ENCODE measurements at places on chromosomes 7 and 10.

- DNase-seq, result no peak
Measured at GRCh38 chr7:70016044-70016770, 417.9 kb downstream of the AUTS2 start.

DNA sequence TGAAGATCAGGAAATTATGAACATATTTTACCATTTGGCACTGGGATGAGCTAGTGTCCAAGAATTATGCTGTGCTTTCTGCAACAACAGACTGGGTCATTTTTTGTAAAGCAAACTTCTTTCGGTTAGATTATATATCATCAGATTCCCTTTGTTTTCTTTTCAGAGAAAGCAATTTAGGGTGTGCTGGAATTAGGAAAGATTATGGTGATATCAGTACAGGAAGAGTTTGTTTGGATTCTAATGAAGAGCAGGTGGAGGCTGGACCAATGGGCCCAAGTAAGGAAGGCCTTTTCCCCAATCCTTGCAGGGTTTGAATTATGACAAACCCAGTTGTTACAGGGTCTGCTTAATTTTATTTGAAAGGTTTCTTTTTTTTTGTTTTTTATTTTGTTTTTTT is 1092.8 kb downstream of the KCNMA1 start:
- DNase-seq, result no peak

DNA sequence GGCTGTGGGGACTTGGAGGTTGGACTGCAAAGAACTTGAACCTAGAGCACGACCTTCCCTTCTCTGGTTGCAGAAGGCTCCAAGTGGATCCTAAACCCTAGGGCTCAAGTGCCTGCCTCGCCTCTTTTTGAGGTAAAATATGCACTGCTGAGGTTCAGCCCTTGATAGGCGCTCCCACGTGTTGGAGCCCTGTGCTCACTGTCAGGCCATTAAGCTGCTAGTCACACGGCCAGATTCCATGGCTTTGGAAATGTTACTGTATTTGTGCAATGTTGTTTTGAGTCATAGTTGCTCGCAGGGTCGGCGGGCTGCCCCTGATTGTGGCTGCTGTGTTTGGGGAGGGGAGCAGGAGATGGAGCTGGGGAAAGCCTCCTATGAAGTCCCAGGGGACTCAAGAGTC is 39.8 kb upstream of the PCBD1 start:
- no peak for DNase-seq

DNA sequence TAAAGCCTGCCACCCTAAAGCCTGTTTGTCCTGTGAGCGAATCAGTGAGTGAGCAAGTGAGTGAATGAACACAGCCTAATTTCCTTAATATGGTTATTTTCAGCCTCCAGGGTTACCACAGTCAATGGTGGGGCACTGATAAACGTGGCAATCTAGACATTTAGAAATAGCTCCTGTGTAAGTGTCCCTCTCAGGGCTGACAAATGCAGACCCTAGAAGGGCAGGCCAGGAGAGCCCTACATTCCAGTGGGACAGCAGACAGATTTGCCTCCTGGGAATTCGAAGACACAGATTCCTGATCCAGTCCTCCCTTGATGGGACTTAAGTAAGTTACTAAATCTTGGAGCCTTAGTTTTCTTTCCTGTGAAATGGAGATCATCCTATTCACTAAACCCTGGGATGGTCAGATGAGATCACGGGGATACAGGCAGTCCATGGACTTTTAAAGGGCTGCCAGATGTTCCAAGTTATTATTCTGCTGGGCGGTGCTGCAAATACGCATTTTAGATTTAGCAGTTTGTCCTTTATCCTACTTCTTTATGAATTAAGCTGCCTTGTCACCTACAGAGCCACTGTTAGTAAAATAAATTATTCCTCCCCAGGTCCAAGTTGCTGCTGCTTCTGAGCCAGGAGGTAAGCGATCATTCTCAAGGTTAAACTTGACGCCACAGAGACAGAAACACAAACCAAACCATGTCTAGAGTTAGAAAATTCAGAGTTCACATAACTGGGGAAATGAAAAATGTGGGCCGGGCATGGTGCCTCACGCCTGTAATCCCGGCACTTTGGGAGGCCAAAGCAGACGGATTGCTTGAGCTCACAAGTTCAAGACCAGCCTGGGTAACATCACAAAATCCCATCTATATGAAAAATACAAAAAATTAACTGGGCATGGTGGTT is 54.8 kb upstream of the TM9SF3 start:
- no peak for DNase-seq

DNA sequence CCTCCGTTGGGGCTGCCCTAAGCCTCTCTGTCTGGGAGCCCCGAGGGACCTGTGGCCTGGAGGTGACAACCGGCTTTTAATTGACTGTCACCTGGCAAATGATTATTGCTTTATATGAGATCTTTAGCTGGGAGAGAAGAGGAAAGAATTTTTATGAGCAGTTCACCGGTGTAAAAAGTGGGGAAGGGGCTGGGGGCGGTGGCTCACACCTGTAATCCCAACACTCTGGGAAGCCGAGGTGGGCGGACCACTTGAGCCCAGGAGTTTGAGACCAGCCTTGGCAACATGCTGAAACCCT is 2.6 kb upstream of the COX19 start:
- DNase-seq, result no peak

GRCh38 chr7:115548756-115549155 is 481.8 kb downstream of the TFEC start:
- no peak for DNase-seq

DNA sequence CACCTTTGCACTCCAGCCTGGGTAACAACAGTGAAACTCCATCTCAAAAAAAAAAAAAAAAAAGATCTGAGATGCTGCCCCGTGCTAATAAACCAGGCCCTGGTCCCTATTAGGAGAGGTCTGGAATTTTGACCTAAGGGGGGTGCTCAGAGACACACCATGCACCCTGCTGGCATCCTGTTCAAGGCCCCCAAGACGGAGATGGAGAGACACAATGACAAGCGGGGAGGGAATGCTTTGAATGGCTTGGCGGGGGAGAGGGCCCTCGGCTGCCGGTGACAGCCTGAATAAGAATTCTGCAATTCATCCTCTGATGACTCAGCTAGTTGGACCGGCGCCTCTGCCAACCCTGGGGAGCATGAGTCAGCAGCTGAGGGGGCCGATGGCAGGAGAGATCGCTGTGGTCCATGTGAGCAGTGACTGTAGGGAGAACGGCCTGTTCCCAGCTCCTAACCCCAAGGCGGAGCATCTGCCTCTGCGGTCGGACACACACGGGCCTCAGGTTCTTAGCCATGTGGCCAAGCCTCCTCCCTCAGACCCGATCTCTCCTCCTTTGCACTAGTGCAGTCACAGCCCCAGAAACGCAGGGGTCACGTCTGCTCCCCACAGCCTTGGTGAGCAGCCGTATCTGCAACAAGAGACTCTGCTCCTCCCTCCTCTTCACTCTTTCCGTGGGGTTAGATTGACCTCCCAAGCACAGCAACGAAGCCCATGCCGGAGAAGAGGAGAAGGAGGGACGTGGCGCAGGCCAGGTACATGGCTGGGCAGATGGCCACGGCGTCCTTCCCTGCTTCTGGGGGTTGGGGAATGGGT is 14.9 kb downstream of the TRIM56 start:
- peak; percentile 78 for DNase-seq

DNA sequence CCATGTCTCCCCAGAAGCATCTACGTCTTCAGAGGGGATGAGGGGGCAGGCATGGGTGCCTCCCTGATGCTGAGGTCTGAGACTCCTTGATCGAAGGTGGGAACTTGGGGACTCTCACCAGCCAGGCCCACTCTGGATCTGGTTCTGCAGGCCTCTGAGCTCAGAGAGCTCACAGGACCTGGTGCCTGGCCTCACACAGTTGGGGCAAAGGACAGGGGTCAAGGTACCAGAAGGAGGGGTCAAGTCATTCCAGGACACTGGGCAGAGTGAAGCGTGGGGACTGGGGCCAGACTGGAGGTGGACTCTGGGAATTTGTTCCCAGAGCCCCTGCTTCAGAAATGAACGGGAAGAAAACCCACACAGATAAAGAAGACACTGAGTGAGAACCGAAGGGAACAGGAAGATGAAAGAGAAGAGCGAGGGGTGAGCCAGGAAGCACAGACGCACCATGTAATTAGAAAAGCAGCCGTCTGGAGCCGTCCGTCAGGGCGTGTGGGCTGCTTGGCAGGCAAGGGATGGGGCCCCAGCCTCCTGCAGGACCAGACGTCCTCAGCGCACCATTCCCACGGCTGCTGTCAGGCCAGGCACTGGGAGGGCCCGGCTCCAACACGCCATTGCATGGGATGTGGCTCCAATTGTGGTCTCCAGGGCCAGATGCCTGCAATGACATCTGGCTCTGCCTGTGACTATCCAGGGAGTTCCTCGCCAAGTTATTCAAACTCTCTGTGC is 47.7 kb downstream of the ZCCHC24 start:
- no peak for DNase-seq

DNA sequence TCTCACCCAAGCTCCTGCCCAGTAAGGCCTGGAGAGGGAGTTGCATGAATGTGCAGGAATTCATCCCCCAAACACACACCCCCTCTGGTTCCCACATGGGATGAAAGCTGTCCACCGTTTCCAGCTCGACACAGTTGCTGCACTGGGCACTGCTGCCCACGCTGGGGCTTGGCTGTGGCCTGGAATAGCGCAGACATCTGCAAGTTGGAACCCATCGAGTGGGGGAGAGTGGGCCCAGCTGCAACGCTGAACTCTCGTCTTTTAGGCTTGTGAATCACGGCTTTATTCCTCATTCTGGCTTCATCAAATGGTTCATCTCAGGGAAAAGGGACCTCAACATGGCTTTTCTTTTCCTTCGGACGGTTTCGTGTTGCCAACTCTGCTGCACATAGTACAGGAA is 264.7 kb downstream of the DNAJB6 start:
- no peak for DNase-seq

GRCh38 chr7:81207801-81208200 is 288.9 kb upstream of the SEMA3C start:
- no peak for DNase-seq

DNA sequence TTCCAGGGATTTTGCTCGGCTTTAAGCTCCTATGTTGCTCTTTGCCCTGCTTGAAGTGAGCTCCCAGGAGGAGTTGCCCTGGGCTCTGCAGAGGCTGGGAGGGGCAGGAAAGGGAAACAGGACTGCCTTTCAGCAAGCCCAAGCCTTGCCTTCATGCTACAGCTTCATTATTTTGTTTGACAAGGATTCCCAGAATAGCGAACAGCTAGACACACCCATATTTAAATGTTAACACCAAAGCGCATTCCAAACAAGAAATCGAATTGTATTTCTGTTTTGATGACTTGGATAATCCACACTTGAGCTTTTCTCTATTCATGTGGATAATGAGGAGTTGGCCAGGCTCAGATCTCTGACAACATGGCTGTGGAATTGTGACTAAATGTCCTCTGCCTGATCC is 6.3 kb downstream of the KIAA1217 start:
- DNase-seq, result no peak

DNA sequence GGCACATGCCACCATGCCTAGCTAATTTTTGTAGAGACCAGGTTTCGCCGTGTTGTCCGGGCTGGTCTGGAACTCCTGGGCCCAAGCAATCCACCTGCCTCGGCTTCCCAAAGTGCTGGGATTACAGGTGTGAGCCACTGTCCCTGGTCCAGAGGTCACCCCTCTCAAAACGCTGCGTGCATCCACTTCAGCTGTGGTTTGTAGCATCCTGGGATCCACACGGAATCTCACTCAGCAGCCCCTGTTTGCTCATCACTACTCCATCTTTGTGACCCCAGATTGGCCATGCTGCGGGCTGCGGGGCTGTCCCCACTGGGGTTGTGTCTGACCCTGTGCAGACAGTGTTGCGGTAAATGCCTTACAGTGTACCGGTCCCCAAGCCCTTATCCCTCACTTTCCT is 3.5 kb downstream of the INPP5A start:
- DNase-seq, result no peak

DNA sequence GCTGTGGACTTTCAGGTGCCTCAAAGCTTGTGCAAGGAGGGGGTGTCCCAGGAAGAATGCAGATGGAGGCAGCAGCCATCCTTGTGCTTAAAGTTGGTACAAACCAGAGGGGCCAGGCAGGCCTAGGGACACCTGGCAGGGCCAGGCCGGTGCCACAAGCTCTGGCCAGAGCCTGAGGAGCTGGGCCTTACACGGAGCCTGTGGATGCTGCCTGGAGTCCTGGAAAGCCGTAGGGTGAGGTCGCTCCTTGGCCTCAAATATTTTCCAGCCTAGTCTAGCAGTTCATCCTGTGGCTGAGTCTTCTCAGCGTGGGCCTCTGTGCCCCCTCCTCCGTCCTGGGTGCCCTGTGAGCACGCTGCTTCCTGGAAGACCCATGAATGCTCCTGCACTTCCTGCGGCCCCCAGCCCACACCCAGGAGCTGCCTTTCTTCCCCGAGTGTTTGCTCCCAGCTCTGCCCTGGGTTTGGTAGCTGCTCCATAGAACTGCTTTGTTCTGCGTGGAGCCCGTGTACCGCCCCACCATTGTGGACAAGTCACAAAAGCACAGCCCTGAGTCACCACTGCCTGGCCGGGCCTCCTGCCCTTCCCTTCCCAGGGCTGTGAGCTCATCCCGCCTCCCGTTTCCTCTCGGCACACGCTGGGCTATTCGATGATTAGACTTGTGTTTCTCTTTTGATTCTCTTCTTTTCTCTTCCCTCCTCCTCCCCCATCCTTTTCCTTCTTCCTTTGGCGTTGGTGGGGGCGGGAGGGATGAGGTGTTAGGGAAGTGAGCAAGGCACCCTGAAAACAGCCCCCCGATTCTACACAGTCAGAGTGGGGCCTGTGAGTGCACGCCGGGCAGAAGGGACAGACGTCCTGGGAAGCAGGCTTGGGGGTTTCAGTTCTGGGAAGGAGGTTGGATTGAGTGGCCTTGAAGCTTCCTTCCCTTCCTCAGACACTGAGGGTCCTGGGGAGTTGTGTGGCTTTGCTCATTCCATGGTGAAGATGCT is 73.2 kb upstream of the SHH start:
- DNase-seq, result no peak

- DNase-seq, result no peak
Measured at GRCh38 chr10:94607111-94607510, 61.5 kb downstream of the HELLS start.

DNA sequence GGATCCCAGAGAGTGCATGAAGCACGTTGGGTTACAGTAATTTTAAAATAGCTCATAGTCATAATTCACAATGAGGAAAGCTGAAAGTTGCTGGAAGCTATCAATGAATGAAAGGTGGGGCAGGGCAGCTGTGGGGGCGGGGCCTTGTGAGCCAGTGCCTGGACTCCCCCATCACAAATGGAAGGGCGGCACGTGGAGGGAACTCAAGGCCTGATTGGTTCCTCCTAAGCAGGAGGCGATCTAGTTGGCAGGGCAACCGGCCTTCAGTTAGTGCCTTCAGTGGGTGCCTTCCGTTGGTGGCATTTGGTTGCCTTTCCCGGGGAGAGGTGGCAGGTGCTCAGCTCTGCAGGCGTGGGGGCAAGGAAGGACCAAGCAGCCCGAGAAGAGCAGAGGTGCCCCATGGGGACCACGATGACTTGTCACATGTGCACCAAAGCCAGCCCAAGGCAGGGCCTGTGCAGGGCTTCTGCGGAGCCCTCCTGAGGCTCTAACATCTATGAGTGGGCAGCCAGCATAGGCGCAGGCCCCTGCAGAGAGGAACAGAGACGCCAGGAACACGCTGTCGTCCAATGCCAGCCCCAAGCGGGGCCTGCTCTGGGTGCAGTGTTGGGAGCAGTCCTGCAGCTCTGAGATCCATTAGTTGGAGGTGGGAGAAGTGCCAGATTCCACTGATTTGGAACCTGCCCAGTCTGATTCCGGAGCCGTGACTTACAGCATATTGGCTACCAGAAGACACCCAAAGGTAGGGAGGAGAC is 59.8 kb upstream of the PDSS1 start:
- DNase-seq, result no peak
